ENCODE measurements at places on chromosomes 3 and 15. TPM values are rescaled to one million over a fixed set of nuclear protein-coding genes. Genes with fewer than 3 reads are reported as not detected.

GRCh38 chr3:3366386-3366785 lies 186.9 kb upstream of the CRBN start:
- DNase-seq = no peak

Gene IGSF11
- total RNA-seq = 1.3 TPM

- DNase-seq = peak; percentile 26
Observed at GRCh38 chr15:69595009-69595791, 142.6 kb downstream of the RPLP1 start.

- DNase-seq = no peak
Observed at GRCh38 chr3:112375117-112375516, 42.2 kb downstream of the CD200 start.

DNA sequence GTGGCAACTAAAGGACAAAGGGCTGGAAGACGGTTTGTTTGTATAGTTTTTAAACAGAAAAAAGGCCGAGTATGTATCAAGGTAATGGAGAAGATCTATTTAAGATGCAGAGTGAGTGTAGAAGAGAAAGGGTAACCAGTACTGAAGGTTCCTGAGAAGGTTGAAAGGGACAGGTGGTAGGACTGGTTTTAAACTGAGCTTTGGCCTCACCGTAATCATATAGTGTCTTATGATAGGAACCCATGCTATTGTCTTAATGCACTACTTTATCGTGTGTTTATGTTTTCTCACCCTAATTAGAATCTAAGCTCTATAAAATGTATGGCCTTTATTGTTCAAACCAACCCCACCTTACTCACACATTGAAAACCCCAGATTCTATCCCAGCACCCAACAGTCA lies 32.7 kb downstream of the FHIT start:
- DNase-seq = no peak

GRCh38 chr3:69388241-69388640 lies 2.4 kb upstream of the FRMD4B start:
- no peak for DNase-seq

Gene CDCP1
- total RNA-seq = 39.6 TPM

Gene CD276
- 31.5 TPM for total RNA-seq

DNA sequence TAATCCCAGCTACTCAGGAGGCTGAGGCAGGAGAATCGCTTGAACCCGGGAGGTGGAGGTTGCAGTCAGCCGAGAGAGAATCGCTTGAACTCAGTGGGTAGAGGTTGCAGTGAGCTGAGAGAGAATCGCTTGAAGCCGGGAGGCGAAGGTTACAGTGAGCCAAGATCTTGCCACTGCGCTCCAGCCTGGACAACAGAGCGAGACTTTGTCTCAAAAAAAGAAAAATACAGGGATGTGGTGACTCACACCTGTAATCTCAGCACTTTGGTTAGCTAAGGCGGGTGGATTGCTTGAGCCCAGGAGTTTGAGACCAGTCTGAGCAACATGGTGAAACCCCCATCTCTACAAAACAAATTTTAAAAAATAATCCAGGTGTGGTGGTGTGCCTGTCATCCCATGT lies 26.8 kb downstream of the UBE2E1 start:
- no peak for DNase-seq

Gene SLCO3A1
- total RNA-seq = 59.4 TPM

Gene MNS1
- 5.6 TPM for total RNA-seq

- DNase-seq = peak; percentile 90
Observed at GRCh38 chr15:64731012-64731804, 44.2 kb downstream of the RBPMS2 start.

- DNase-seq = no peak
Observed at GRCh38 chr3:24793896-24794295, 299.2 kb upstream of the THRB start.

Data from kidney (tissue), 22 donors.